Renal cortical epithelial cell (primary cell): ENCODE measurements at places on chromosomes 6 and 20. TPM values are rescaled to one million over a fixed set of nuclear protein-coding genes. Genes with fewer than 3 reads are reported as not detected.

Gene KPNA5
- 11.9 and 14.8 TPM in 2 replicates for total RNA-seq

Gene HLA-DQB2
- not detected in 2 replicates for total RNA-seq

Gene FLRT3
- total RNA-seq = 5.2 and 16.0 TPM in 2 replicates

Gene TCF15
- not detected in 2 replicates for total RNA-seq

Gene PAK5
- not detected in 2 replicates for total RNA-seq

DNA sequence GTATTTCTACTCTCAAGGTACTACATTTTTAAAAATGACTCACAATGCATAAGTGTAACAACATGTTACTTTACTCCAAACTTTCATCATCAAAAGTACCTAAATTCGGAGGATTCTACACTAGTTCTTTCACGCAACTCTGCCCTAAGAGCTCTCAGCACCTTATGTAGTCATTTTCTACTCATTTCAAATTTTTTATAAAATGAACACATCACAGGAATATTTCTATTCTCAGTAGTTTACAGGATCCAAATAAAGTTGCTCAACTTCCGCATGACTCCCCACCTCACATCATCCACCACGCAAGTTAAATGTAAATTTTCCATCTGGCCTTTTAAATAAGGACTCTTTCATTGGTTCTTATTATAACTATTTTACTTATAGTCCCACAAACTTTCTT, 344.9 kb upstream of the MANEA start:
- DNase-seq = no peak

DNA sequence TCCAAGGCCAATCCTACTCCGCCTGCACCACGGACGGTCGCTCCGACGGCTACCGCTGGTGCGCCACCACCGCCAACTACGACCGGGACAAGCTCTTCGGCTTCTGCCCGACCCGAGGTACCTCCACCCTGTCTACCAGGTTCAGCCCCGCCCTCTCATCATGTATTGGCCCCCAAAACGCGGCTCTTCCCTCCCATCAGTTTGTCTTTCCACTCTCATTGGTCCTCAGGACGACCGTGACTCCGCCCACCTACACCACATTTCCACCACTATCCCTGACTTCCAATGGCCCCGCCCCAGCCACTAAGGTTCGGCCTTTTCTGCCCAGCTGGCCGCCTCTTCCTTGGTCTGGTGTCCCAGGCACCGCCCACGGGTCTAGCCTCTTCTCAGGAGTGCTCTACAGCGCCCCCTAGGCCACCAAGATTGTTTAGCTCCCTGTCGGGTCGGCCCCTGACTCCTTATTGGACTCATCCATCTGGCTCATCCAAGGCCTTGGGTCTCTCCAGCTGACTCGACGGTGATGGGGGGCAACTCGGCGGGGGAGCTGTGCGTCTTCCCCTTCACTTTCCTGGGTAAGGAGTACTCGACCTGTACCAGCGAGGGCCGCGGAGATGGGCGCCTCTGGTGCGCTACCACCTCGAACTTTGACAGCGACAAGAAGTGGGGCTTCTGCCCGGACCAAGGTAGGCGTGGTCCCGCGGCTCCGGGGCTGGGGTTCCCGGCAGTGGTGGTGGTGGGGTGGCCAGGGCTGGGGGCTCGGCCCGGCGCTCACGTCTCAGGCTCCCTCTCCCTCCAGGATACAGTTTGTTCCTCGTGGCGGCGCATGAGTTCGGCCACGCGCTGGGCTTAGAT, 3.1 kb downstream of the MMP9 start:
- DNase-seq = peak; percentile 44

DNA sequence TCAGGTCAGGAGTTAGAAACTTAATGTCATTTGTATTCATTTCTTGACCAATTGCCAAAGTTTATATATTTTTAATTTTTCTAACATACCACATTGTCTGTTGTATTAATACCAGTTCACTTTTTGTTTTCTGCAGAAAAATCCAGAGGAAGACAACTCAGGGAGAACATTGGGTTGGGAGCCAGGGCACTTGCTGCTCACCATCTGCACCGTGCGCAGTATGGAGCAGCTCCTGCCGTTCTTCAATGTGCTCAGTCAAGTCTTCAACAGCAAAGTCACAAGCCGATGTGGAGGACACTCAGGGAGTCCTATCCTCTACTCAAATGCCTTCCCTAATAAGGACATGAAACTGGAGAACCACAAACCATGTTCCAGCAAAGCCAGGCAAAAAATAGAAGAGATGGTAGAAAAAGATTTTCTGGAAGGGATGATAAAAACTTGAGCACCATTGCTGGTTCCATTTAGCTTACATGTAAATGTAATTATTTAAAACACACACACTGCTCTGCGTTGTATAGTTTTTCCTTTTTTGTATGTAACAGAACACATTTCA, 25.3 kb downstream of the PGM3 start:
- DNase-seq = no peak

- no peak for DNase-seq
Measured at GRCh38 chr20:53138454-53139262, 166.5 kb downstream of the TSHZ2 start.

DNA sequence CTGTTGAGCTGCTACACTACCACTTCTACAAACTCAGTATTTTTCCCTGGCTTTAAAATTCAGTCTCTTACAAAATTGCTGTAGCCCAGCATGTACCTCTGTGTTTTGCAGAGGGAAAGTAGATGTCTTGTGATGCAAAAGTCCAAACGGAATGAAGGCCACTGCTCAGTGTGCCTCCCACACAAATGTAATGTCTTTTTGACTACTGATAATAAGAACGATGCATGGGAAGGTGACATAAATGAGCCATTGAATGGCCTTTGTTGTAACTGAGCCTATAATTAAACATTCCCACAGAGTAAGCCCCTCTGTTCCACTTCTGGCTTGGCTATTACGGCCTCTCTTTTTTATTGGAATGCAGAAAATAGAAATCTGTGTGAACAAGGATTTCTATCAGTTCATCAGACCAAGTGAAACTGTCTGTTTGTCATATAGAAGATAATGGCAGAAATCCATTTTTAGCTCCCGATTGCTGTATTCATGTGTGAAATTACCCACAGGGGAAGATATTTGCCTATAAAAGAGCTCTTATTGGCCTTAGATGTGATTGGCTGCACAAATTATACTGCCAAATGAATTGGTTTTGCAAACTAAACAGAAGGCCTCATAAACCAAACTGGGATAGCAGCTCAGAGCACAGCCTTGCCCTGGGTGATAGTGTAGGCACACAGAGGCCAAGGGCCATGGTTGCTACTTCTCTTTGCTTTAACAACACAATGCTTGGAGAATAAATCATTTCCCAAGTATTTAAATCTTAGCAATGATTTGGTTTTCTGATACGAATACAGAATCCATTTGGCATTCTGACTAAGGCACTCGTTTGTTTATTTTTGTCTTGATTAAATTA, 241.5 kb upstream of the PLN start:
- DNase-seq = no peak

DNA sequence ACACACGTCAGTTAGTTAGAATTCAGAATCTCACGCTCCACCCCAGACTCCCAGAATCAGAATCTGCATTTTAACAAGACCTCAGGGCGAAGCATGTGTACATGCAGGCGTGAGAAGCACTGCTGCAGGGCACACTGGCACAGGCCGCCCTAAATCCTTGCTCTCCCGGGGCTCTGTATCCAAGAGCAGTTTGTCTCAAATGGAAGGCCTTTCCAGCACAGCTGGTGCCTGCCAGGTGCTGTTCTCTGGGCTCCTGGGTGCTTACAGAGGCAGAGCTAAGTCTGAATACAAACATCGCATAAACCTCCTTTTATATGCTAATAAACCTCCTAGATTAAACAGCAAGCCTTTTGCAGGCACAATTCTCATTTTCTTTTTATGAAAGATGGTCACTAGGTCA, 119.1 kb upstream of the CD93 start:
- no peak for DNase-seq

GRCh38 chr20:56676001-56676400, 46.9 kb downstream of the TFAP2C start:
- DNase-seq = no peak

- DNase-seq = no peak
Measured at GRCh38 chr6:88914895-88915598, 48.4 kb downstream of the RNGTT start.

DNA sequence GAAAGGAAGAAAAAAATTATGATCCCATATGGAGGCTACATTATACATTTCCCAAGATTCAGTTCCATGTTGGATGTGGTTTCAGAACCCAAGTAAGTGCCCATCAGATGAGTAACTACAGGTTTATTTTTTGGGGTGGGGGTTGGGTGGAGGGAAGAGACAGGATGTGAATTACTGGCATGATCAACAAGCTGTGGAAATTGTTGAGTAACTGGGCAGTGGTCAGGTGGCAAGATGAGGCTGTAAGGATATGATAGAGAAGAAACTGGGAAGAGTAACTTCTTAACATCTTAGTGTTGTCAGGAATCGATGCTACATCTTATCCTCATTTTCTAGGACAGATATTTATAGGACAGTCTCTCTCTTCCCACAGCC, 153.5 kb downstream of the CFAP61 start:
- DNase-seq = no peak

GRCh38 chr20:41003143-41003935, 25.3 kb upstream of the TOP1 start:
- DNase-seq = peak; percentile 99

DNA sequence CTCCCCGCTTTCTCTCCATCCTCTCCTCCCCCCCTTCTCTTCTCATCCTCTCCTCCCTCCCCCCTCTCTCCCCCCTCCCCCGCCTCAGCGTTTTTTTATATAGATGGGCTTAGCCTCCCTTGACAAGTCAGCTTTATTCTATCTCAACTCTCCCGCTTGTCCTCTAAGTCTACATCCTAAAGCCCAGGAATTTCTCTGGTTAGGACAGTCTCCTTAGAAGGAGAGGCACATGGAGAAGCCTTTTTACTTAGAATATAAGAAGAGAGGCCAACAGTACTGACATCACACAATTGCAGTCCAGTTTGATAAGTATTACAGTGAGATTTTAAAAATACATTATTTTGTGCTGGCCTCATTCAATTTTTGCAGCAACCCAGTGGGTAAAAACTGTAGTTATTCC, 83.5 kb downstream of the LYRM2 start:
- no peak for DNase-seq

DNA sequence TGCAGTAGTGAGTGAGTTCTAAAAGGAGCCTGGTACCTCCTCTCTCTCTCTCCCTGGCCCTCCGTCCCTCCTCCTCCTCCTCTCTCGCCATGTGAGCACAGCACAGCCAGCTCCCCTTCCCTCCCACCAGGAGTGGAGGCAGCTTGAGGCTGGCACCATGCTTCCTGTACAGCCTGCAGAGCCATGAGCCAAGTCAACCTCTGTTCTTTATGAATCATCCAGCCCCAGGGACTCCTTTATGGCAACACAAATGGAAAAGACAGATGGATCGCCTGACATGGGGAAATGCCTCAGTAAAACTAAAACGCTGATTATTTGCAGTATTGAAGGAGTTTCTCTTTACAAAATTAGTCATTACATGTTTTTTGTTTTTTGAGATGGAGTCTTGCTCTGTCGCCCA, 233.7 kb upstream of the ARID1B start:
- DNase-seq = no peak

DNA sequence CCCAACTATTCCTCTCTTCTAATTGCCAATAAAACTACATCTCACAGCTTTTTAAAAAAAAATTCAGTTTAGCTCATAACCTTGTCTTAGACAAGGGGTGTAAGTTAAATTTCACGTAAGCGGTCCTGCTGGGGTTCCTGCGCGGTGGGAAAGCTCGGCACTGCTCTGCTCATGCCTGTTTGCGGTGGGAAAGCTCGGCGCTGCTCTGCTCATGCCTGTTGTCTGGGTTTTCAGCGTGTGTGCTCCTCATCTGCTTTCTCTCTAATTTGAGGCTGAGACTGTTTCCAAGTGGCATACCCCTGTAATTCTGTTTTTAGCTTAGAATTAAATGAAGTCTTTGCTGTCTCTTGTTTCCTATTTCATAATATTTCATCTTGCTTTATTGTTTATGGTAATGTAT, 18.6 kb downstream of the ARID1B start:
- DNase-seq = no peak

DNA sequence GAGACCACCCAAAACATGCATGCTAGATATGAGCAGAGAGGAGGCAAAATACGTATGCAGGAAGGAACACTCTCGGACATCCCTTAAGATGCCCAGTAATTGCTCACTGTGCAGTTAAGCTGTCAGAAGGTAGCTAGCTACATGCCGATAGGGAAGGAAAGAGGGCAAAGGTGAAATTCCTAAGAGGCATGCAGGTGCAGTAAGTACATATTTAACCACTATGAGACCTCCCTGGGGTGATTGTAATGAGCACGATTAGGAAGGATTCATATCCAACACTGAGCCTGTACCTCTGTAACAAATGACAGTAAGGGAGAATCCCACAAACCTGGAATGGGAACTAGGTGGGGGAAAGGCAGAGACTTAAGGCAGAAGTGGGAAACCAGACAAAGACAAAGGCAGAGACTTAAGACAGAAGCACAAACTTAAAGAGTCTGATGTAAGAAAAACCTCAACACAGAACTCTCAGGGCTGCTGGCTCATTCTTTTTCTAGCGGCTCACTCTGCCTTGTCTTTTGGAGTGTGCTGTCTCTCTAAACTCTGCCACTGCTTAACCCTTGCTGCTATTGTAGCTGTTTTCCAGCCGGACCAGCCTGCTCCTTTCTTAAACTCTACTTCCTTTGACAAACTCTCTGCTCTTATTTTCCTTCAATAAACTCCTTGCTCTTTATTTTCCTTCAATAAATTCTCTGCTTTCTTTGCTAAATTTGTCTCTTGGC, 148.1 kb downstream of the UBE3D start:
- peak; percentile 84 for DNase-seq

DNA sequence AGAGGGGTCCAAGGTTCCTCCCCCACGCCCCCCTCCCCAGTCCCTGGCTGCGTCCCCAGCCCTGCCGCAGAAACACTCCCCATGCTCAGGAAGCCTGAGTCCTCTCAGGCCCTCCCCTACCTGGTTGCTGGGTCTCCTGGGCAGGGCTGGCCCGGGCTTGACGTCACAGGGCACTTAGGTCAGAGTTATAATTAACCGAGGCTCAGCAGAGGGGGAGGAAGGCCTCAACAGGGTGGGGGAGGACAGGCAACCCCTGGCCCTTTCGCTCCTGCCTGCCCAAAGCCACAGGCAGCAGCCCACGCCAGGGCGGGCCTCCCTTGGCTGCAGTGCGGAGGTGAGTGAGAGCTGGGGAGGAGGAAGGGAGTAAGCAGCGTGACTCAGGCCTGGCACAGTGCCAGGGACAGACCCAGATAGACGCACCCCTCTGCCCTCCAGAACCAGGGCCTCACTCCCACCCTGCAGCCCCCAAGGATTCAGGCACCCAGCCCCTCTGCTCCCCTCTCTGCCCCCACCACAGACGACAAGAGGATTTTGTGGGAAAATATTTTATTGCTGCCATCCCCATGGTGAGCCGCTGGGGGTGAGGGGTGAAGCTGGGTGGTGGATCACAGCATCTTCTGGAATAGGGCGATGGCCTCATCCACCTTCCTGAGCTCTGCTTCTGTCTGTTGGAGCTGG, at the start of gene VWA7:
Gene VWA7, minus strand, starts transcription at position 340 of the 678 bp plus-strand sequence. CDS start 549 bp downstream, outside the sequence.
- DNase-seq = peak; percentile 95
